ENCODE measurements at places on chromosomes 13 and 19.

- peaks cover 38% of the 10 kb centered on the region for H3K4me1 ChIP-seq
- H3K27ac ChIP-seq: no peak overlapping the region
- peaks cover 66% of the 10 kb centered on the region for H3K27me3 ChIP-seq
Measured at GRCh38 chr19:38229585-38230073, 5.6 kb upstream of the DPF1 start.

DNA sequence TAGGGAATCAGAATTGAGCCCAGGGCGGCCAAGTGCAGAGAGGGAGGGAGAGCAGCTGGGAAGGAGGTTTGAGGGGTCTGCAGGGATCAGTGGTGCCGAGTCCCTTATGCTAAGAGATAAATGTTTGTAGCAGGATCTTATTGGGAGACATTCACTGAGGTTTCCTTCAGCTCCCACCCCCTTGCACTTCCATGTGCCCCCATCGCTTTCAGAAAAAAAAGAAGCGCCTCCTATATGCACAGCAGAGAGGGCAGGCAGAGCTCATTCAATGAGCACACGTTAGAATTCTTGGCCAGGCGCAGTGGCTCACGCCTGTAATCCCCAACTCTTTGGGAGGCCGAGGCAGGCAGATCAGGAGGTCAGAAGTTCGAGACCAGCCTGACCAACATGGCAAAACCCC is 28.0 kb downstream of the CYP4F2 start:
- no peaks in the 10 kb centered on the region for H3K36me3 ChIP-seq
- no peak overlapping the region for H3K4me3 ChIP-seq
- no peak overlapping the region for H3K27ac ChIP-seq
- DNase-seq: no peak

DNA sequence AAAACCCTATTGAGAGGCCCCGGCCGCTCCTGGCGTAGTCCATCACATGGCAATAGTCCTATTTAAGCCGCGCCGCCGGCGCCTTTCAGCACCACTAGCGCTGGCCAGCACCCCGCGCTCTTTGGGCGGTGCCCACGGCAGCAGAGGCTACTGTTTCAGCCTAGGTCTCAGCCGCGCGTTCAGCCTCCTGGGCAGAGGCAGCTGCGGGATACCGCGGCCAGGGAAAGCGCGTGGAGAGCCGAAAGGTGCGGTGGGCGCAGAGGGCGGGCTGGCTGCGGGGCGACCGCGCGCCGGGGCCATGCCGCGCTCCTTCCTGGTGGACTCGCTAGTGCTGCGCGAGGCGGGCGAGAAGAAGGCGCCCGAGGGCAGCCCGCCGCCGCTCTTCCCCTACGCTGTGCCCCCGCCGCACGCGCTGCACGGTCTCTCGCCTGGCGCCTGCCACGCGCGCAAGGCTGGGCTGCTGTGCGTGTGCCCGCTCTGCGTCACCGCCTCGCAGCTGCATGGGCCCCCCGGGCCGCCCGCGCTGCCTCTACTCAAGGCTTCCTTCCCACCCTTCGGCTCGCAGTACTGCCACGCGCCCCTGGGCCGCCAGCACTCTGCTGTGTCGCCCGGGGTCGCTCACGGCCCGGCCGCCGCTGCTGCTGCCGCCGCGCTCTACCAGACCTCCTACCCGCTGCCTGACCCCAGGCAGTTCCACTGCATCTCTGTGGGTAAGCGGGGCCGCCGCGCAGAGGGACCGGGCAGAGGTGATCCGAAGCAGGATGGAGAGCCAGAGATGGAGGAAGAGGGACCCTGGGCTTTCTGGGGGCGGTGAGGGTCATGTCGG is at the start of gene GSX1:
Gene GSX1, plus strand, starts transcription at position 91 of the 826 bp plus-strand sequence. Its CDS starts 208 bp downstream, at position 299.
- peaks cover 79% of the 10 kb centered on the region for H3K27me3 ChIP-seq
- H3K4me1 ChIP-seq: peaks cover 56% of the 10 kb centered on the region
- H3K36me3 ChIP-seq: peaks cover 4% of the 10 kb centered on the region
- H3K27ac ChIP-seq: peak within 1 kb of the TSS; percentile 86
- peak; percentile 44 for DNase-seq

GRCh38 chr13:33205804-33206221 is 79.7 kb downstream of the STARD13 start:
- H3K4me3 ChIP-seq: no peak overlapping the region
- no peak overlapping the region for H3K27ac ChIP-seq
- no peaks in the 10 kb centered on the region for H3K36me3 ChIP-seq

DNA sequence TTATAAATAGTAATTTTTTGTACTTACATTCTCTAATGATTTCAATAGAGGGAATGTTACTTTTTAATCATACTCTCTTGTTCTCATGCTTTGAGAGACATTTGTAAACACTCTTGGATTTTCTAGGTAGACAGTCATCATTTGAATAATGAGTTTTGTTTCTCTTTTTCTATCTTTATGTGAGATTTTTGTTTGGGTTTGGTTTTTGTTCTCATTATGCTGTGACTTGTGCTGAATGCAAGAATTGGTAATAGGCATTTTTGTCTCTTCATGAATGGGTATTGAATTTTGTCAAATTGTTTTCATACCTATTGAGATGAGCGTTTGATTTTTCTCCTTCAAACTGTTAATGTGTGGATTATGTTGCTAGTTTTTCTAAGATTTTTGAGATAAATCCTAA is 56.8 kb upstream of the GPR183 start:
- H3K4me3 ChIP-seq: peak overlapping the region; percentile 26
- peak overlapping the region; percentile 77 for H3K27ac ChIP-seq
- peaks cover 87% of the 10 kb centered on the region for H3K4me1 ChIP-seq
- H3K27me3 ChIP-seq: no peaks in the 10 kb centered on the region

DNA sequence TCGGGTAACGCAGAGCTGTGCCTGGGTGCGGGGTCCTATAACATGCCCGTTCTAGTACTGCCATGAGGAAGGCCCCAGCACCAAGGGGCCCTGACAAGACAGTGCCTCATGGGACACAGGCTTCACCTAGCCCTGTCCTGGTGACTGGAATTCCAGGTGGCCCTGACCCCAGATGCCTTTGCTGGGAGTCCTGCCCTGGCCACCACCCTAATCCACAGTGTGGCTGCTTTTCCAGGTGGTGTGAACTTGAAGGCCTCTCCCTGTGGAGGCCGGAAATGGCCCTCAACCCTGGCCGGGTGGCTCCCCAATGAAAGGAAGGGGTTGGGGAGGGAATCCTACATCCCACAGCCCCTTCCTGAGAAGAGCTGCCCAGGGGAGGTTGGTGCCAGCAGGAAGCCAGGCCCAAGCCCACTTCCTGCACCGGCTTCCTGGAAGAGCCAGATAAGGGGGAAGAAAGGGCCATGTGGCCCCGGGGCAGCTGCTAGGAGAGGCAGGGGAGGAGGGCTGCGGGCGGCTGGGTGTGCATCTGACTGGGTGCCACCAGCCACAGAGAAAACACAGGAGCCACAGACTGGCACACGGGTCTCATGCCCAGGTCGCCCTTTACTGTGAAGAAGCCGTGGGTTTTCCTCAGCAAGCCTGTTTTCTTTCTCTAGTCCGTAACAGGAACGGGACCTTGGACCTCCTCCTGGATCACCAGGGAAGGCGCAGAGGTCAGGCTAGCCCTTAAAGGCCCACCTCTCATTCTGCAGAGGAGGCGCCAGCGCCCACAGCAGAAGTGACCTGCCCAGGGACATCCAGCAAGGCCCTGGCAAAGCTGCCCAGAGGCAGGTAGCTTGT is 4.7 kb downstream of the LSM4 start:
- peaks cover 50% of the 10 kb centered on the region for H3K36me3 ChIP-seq
- no peaks in the 10 kb centered on the region for H3K27me3 ChIP-seq
- no peak for DNase-seq
- H3K27ac ChIP-seq: peak overlapping the region; percentile 65
- H3K4me1 ChIP-seq: peaks cover 37% of the 10 kb centered on the region

- no peaks in the 10 kb centered on the region for H3K27me3 ChIP-seq
- peak overlapping the region; percentile 99 for H3K27ac ChIP-seq
- peak; percentile 67 for DNase-seq
- peaks cover 45% of the 10 kb centered on the region for H3K4me1 ChIP-seq
Measured at GRCh38 chr19:39409208-39410016, 2.8 kb downstream of the ZFP36 start.

GRCh38 chr19:49555600-49556411 is 24.6 kb downstream of the NOSIP start:
- H3K27me3 ChIP-seq: no peaks in the 10 kb centered on the region
- DNase-seq: no peak
- no peak overlapping the region for H3K4me3 ChIP-seq

DNA sequence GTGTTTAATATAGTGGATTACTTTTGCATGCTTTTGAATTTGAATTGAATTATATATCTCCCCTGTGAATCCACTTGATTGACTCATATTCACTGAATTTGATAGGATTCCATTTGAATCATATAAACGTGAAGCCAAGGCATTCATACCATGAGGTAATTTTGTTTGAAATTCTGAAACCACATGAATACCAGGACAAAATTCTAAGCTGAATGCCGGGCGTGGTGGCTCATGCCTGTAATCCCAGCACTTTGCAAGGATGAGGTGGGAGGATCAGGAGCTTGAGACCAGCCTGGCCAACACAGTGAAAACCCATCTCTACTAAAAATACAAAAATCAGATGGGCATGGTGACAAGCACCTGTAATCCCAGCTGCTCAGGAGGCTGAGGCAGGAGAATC is 4.4 kb downstream of the ZNF793 start:
- peaks cover 56% of the 10 kb centered on the region for H3K36me3 ChIP-seq
- H3K4me3 ChIP-seq: no peak overlapping the region
- no peaks in the 10 kb centered on the region for H3K4me1 ChIP-seq
- no peak for DNase-seq

- H3K27me3 ChIP-seq: no peaks in the 10 kb centered on the region
- H3K36me3 ChIP-seq: peaks cover 62% of the 10 kb centered on the region
- H3K4me3 ChIP-seq: peak overlapping the region; percentile 92
- H3K4me1 ChIP-seq: peaks cover 39% of the 10 kb centered on the region
- DNase-seq: no peak
- peak overlapping the region; percentile 99 for H3K27ac ChIP-seq
Measured at GRCh38 chr19:5691822-5692722, 2.0 kb downstream of the RPL36 start.

GRCh38 chr13:45527699-45528462 is 63.1 kb downstream of the COG3 start:
- H3K27me3 ChIP-seq: no peaks in the 10 kb centered on the region
- no peak for DNase-seq

DNA sequence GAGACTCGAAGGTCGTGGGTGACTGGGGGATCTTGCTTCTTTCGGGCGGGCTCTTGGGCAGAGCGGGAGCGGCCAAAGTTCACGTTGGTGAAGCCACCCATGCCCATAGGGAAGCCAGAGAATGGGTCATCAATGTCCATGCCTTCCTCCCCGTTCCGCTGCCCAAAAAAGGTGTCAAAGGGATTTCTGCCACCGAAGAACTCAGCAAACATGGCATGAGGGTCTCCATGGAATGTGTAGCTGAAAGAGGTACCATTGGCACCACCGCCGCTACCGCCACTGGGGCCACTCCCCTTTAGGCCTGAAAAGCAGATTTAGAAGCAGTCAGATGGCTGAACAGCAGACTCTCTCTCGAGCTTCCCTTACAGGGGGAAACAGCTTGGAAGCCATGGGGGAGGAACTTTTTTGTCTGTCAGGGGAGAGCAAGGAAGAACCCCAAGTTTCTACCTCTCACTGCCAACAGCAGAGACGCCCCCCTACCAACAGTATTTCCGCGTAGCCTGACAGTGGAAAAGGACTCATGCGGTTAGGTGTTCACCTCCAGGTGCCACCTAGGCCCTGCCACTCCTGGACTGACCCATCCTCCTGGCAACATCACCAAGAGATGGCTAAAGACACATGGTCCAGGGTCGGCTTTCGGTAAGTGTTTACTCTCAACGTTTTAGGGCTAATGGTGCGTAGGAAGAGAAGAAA is 1.3 kb downstream of the DNAJB1 start:
- H3K4me1 ChIP-seq: peaks cover 32% of the 10 kb centered on the region
- no peak for DNase-seq
- H3K36me3 ChIP-seq: peaks cover 45% of the 10 kb centered on the region
- no peaks in the 10 kb centered on the region for H3K27me3 ChIP-seq

DNA sequence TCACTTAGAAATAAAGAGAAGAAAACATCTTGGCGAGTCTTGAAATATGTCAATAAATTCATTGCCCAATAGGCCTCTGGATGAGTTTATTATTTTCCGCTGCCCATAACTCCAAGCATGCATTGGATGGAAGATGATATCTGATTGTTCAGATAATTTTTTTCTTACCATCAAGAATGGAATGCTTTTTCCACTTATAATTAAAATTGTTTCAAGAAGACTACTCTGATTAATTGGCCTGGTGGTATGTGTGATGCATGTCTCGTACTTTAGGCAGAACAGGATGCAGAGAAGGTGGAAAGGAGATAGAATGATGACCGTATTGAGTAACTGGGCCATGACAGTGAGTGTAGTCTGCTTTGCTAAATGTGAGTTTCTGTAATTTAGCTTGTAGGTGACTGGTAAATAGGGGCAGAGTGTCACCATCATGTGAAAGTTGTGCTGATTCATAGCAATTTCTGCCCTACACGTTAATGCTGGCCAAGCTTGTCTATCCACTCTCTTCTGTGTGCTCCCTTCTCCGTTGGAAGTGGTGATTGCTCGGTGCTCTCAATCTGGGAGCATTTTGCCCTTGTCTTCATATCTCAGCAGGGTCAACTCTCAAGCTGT is 13.5 kb upstream of the SPATA13 start:
- H3K27me3 ChIP-seq: peaks cover 27% of the 10 kb centered on the region
- DNase-seq: no peak
- H3K4me1 ChIP-seq: no peaks in the 10 kb centered on the region

- H3K27me3 ChIP-seq: no peaks in the 10 kb centered on the region
- peaks cover 14% of the 10 kb centered on the region for H3K36me3 ChIP-seq
- no peak for DNase-seq
- H3K27ac ChIP-seq: no peak overlapping the region
- no peak overlapping the region for H3K4me3 ChIP-seq
Measured at GRCh38 chr19:16799740-16800139, 29.5 kb upstream of the SIN3B start.

DNA sequence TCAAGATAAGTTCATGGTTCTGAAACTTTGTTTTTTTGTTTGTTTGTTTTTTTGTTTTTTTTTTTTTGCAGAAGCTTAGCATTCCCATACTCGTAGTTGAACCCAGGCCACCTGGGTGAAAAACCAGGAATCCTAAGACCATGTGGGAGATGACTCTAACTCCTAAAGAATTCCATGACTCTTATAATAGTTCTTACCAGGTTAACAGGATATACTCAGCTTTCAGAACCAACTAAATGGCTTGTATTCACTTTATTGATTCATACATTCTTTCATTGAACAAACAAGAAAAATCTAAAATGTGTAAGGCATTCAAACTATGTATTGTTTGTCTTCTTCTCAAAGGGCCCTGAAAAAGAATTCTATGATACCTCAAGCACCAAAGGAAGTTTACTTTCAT is 40.5 kb upstream of the KLF5 start:
- no peaks in the 10 kb centered on the region for H3K27me3 ChIP-seq

GRCh38 chr19:5130371-5131030 is 161.6 kb downstream of the KDM4B start:
- peak overlapping the region; percentile 98 for H3K27ac ChIP-seq
- H3K27me3 ChIP-seq: no peaks in the 10 kb centered on the region
- H3K4me3 ChIP-seq: peak overlapping the region; percentile 90
- DNase-seq: peak; percentile 84

- no peaks in the 10 kb centered on the region for H3K4me1 ChIP-seq
- H3K4me3 ChIP-seq: no peak overlapping the region
- H3K27ac ChIP-seq: no peak overlapping the region
- no peaks in the 10 kb centered on the region for H3K36me3 ChIP-seq
- peaks cover 25% of the 10 kb centered on the region for H3K27me3 ChIP-seq
Measured at GRCh38 chr13:110348309-110349105, 41.4 kb downstream of the COL4A2 start.

GRCh38 chr19:12527034-12527836 is 24.0 kb downstream of the ZNF564 start:
- DNase-seq: no peak
- peaks cover 90% of the 10 kb centered on the region for H3K36me3 ChIP-seq
- H3K4me1 ChIP-seq: no peaks in the 10 kb centered on the region
- no peak overlapping the region for H3K4me3 ChIP-seq
- peak overlapping the region; percentile 56 for H3K27ac ChIP-seq
